ENCODE measurements at places on chromosomes 7 and 10.

GRCh38 chr10:125027871-125028869 lies 86.2 kb downstream of the ZRANB1 start:
- DNase-seq: no peak

GRCh38 chr7:132815696-132816311 lies 239.5 kb upstream of the PLXNA4 start:
- DNase-seq: peak; percentile 43

DNA sequence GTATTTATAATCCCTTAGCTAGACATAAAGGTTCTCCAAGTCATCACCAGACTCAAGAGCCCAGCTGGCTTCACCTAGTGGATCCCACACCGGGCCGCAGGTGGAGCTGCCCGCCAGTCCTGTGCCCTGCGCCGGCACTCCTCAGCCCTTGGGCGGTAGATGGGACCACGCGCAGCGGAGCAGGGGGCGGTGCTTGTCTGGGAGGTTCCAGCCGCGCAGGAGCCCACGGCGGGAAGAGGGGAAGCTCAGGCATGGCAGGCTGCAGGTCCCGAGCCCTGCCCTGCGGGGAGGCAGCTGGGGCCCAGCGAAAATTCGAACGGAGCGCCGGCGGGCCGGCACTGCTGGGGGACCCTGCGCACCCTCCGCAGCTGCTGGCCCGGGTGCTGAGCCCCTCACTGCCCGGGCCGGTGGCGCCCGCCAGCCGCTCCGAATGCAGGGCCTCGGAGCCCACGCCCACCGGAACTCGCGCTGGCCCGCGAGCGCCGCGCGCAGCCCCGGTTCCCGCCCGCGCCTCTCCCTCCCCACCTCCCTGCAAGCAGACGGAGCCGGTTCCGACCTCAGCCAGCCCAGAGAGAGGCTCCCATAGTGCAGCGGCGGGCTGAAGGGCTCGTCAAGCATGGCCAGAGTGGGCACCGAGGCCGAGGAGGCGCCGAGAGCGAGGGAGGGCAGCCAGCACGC lies 675.6 kb downstream of the REEP3 start:
- DNase-seq: no peak

DNA sequence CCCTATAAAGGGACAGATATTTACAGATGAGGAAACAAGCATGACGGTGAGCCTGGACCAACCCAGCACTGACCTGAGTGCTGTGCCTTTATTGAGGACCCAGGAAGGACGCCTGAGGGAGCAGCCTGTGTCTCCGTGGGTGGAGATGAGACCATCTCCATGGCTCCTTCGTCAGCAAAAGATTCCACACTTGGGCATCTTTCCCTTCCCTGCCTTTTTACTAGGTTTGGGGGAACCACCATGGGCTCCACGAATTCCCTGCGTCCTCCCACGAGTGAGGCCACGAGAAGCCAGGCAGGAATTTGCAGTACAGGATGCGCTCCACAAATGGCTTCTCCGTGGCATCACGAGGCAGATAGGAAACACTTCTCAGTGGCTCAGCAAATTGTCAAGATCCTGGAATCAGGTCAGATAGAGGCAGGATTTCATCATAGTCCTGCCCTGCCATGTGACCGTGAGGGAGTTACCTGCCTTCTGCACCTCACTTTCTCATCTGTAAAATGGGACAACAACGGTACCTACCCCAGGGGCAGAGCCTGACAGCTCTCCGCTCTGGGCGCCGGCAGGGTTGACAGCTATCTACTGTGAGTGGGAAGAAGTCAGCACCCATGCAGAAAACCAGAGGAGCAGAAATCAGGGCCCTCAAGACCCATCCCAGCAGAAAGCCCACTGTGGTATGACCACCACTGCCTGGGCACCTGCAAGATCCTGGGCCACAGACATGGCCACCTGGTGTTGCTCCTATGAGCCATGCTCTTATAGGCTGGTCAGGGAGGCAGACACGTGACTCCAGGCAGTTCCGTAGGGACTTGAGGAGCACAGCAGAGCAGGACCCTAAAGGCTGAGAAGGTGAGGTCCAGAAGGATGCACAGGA lies 80.1 kb downstream of the GRID1 start:
- no peak for DNase-seq

DNA sequence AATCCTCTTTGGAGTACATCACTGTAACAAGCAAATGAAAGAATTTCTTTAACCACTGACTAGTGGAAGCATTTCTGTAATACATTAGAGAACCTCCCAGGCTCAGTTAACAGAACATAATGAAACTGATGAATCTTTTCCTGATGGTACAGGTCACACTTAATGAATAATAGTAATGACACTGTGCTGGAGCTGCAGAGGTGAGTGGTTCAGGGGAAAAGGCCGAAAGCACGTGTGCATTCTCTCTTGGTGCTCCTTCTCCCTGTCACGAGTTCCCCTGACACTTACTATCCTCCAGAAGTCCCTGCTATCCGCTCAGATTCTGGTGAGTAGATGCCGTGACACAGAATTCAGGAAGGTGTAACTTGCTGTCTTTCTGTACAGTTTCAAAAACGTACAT lies 8.0 kb downstream of the HIPK2 start:
- DNase-seq: no peak

- DNase-seq: no peak
These were observed 70.8 kb upstream of the ZMIZ1 start for GRCh38 chr10:78997635-78998618.

GRCh38 chr7:128059143-128059988 lies 28.1 kb upstream of the LRRC4 start:
- DNase-seq: no peak

- DNase-seq: no peak
These were observed 271.5 kb upstream of the FZD8 start for GRCh38 chr10:35913628-35914027.

- DNase-seq: no peak
These were observed 3.2 kb upstream of the VSIR start for GRCh38 chr10:71776481-71776925.

DNA sequence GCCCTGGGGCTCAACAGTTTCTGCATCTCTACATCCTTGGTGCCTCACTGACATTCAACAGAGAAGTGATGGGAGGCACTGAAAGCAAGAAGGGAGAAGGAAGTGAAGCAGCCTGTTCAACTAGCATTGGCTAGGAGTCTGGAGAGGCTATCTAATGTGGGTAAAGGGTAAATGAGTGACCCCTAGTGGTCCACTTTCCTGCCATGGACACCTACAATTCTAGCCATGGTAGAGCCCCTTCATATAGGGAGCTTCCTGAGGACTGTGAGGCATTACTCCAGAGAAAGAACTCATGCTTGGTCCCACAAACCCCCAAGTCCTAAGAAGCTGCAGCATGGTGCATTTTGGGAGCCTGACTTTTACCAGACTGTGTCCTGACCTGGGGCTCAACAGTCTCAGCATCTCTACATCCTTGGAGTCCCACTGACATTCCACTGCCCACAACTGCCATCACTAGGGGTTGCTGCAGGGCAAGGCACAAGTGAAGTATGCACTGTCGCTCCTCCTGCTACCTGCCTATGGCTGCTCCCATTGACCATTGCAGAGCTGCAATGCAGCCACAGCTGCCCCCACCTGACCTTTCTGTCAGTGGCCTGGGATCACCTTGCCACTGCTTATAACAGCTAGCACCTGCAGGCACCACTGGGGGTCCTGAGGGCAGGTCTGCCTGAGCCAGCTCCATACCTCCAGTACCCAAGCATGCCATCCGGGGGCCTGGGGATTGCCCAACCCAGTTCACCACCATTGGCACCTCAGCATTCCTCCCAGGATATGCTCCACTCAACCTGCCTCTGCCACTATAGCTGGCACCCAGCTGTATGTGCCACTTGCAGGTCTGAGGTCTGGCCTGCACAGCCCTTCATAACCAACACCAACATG lies 44.1 kb upstream of the CDK6 start:
- no peak for DNase-seq

DNA sequence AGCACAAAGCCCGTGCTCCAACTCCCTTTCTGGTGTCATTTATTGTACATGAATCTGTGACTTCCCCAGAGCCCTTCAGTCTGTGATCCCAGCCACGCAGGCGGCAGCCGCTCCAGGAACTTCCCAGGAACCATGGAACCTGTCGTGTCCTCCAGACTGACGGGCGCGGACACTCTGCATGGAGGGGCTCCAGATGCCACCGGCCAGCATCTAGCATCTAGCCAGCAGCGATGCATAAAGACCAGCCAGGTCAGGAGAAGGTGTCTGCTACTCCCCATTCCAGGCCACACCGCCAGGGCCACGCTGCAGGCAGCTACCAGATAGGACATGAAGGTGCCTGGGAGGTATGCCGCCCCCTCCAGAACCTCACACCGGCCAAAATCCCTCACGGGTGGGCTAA lies 77.4 kb downstream of the PRKAG2 start:
- DNase-seq: no peak

DNA sequence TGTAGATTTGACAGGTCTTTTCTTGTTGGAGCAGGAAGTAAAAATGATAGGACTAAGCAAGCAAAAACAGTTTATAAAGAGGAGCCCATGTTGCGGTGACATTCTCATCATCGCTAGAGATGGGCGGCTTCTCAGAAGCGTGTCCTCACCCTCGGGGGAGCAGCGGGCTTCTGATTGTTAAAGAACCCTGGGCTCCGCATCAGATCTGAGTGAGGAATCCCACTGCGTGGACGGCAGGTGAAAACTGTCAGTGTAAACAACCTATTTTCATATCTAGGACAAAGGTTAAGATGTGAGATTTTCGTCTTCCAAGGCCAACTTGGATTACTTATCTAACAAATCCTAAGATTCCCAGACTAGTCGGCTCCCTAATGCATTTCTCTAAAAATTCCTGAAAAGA lies 177.6 kb downstream of the ADARB2 start:
- DNase-seq: no peak

GRCh38 chr10:92074126-92074887 lies 150.7 kb downstream of the BTAF1 start:
- DNase-seq: no peak

DNA sequence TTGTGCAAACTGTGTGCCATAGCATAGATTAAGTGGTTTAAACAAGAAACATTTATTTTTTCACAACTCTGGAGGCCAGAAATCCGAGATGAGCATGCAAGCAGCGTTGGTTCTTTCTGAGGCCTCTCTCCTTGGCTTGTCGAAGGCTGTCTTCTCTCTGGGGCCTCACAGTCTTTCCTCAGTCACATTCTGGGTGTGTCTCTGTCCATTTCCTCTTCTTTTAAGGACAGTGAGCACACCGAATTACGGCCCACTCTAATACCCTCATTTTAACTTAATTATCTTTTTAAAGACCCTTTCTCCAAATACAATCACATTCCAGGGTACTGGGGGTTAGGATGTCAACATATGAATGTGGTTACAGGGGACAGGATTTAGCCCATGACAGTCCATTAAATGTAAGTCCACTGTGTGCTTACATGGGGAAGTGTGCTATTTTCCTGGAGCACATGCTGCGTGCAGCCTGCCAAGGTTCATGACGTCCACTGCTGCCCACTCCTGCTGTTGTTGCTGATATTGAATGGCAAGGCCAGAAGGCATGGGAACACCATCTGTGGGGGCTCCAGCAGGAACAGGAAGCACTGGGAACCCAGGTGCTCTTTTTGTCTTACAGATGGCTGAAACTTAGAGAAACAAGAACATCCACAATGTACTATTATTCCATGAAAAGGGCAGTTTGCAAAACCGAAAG lies 365.5 kb downstream of the GALNT17 start:
- no peak for DNase-seq

DNA sequence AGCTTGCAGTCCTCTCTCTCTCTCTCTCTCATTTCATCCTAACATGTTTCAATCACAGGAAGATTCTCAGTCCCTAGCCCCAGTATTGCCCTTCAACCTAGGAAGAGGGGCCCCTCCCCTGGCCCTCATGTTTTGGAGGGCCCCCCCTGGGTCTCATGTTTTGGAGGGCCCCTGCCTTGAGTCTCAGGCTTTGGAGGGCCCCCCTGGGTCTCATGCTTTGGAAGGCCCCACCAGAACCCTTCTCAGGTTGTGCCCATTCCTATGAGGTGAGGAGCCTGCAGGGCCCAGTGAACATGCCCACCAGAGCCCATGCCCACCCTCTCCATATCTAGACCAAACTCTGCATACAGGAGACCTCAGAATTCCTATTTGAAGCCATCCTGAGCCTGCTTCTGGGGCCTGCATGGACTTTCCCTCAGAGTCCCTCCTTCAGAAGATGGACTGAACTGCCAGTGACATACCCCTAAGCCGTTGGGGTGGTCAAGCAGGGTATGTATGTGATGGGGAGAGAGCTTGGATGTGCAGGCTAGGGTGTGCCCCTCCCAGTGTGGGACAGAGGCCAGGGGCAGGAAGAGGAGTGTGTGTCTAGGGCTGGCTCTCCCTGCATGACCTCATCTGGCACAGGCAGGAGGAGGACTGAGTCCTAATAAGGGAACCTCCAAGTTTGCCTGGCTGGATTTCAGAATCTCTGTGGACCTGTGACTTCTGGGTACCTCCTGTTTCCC lies 8.1 kb upstream of the VDAC2 start:
- DNase-seq: no peak

- no peak for DNase-seq
These were observed 31.7 kb upstream of the CNPY1 start for GRCh38 chr7:155578016-155578415.

GRCh38 chr7:7239346-7239745 lies 57.0 kb downstream of the C1GALT1 start:
- no peak for DNase-seq

DNA sequence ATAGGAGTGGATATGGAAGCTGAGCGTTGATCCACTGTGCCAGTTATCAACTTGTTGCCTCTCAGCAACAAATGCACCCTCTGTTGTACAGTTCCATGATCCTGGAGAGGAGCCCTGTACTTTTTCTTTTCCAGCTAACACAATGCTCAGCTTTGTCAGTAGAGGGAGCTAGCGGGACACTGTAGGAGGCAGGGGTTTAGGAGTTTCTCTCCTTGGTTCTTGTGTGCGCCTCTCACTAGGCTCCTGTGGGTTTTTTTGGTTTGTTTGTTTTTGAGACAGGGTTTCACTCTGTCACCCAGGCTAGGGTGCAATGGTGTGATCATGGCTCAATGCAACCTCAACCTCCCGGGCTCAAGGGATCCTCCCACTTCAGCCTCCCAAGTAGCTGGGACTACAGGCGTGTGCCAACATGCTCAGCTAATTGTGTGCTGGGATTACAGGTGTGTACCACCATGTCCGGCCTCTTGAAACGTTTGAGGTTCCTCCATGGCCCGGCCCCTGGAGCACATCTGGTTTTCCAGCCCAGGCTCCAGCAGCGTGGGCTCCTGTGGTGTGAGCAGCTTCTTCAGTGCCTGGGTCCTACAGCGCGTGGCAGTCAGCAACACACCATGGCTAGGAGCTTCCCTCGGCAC lies 12.0 kb upstream of the MARVELD1 start:
- peak; percentile 48 for DNase-seq

- no peak for DNase-seq
These were observed 480.2 kb downstream of the PARD3 start for GRCh38 chr10:34334908-34335307.

DNA sequence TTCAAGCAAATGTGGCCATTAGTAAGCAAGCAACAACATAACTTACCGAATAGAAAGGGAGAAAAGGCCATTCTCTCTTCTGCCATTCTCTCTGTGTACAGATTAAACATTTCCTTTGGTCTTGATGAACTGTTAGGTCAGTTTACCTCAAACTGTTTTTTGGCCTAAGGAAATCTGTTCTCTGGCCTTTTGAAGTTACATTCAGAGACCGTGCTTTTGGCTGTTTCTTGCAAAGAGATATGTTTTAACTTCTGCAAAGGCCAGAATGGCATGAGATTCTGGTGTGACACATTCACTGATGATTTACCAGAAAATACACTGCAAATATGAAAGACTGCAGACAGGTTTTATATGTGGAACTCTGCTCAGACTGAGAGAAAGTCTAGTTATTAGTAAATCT lies 22.2 kb downstream of the AHR start:
- no peak for DNase-seq

GRCh38 chr10:130422366-130423324 lies 286.5 kb downstream of the GLRX3 start:
- DNase-seq: no peak

GRCh38 chr7:7919449-7919945 lies 49.1 kb upstream of the GLCCI1 start:
- no peak for DNase-seq

- no peak for DNase-seq
These were observed 886 bp downstream of the NSUN6 start for GRCh38 chr10:18650404-18650997.
